Activated CD8-positive, alpha-beta T cell treated with anti-CD3 and anti-CD28 coated beads for 36 hours (primary cell): ENCODE measurements at places on chromosomes 16 and 17. TPM values are rescaled to one million over a fixed set of nuclear protein-coding genes. Genes with fewer than 3 reads are reported as not detected.

Gene INCA1
- total RNA-seq: 0.63 TPM

DNA sequence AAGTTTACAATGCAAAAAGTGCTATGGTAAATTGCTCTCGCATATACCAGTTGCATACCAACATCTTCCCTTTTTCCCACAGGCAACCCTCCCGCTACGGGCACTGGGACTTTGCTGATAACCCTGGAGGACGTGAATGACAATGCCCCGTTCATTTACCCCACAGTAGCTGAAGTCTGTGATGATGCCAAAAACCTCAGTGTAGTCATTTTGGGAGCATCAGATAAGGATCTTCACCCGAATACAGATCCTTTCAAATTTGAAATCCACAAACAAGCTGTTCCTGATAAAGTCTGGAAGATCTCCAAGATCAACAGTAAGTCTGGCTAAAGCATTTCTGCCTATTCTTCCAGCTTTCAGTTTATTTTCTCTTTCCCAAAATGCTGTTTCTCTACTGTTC, 27.9 kb upstream of the HSBP1 start:
- DNase-seq: no peak

GRCh38 chr17:67157732-67158639, 87.0 kb downstream of the HELZ start:
- DNase-seq: no peak

GRCh38 chr17:12519956-12520594, 145.6 kb upstream of the MYOCD start:
- no peak for DNase-seq

DNA sequence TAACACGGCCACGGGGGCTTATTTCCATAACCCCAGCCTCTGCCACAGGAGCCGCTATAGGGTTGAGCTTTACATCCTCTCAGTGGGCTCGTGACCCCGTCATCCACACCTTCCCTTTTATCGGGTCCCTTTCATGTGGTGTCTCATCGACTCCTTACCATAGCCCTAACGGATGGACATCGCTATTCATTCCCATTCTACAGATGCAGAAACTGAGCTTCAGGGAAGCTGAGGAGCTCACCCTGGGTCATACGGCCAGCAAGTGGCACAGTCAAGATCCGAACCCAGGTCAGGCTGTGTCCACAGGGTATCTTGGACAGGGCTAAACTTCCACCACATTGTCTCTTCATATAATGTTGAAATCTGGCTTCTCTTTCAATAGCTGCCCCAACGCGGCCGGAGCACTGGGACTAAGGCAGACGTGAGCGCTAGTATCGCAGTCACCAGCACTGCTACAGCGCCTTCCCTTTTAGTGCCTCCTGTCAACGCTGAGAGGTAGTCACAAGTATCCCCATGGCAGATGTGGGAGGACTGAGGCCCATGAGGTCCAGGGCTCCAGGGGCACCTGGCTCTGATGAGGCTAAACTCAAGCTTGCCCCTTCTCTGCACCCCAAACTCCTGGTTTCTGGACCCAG, 50.8 kb downstream of the SOCS1 start:
- no peak for DNase-seq

Gene MYO15A
- 1.1 TPM for total RNA-seq

GRCh38 chr16:22692916-22693637, 120.9 kb upstream of the HS3ST2 start:
- DNase-seq: no peak

Gene TBC1D3G
- not detected for total RNA-seq

DNA sequence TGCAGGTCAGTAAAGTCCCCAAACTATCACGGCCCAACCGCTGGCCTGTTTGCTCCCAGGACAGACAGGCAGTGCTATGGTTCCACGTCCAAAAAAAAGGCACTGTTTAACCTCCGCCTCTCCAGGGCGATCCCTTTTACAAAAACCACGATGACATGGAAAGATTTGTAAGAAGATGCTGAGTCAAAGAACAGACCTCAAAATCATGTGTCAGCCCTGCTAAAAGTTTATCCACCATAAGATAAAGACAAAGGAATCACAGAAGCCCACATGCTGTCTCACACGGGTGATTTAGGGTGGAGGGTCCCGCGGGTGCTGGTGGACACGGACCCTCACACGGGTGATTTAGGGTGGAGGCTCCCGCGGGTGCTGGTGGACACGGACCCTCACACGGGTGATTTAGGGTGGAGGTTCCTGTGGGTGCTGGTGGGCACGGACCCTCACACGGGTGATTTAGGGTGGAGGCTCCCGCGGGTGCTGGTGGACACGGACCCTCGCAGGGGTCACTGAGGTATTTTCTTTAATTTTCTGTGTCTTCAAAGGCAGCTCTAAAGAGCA, 117.2 kb upstream of the METRNL start:
- DNase-seq: no peak

- peak; percentile 42 for DNase-seq
Measured at GRCh38 chr17:7293816-7294613, 424 bp downstream of the YBX2 start.

DNA sequence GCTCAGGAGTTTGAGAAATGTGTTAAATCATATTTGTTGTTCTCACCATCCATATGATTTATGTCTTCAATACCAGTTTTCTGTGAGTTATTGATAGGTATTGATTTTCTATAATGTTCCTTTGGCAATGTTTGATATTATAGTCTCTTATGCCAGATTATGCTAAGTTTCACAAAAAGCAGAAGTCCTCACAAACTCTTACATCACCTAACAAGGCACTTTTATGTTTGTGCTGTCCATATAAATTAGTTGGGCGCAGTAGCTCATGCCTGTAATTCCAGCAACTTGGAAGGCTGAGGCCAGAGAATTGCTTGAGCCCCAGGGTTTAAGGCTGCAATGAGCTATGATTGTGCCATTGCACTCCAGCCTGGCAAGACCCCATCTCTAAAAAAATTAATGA, 12.6 kb upstream of the UQCRC2 start:
- DNase-seq: no peak

- peak; percentile 67 for DNase-seq
Measured at GRCh38 chr17:2055292-2056205, 646 bp downstream of the HIC1 start.

Gene RNU2-1
- 4,070 TPM for total RNA-seq

Gene SHISA9
- total RNA-seq: not detected

Gene EPX
- not detected for total RNA-seq

- DNase-seq: no peak
Measured at GRCh38 chr17:57879437-57880085, 29.7 kb upstream of the MRPS23 start.

Gene TBC1D3
- not detected for total RNA-seq

DNA sequence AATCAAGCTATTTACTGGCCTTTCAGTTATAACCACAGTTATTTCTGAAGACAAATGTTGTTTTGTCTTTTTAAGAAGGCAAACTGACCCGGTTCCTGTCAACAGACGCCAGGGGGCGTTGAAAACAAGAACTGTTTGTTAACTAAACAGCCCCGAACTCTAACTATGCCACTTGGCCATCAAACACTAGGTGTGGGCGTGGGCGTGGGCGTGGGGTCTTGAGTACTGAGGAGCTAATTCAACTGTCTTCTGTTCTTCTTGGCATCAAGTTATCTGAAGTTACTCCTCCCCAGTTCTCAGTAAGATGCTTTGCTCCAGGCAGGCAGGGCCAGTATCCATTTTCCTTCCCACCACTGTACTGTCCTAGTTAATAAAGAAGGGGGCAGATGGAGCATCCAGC, 63.3 kb upstream of the MTMR4 start:
- DNase-seq: peak; percentile 65

DNA sequence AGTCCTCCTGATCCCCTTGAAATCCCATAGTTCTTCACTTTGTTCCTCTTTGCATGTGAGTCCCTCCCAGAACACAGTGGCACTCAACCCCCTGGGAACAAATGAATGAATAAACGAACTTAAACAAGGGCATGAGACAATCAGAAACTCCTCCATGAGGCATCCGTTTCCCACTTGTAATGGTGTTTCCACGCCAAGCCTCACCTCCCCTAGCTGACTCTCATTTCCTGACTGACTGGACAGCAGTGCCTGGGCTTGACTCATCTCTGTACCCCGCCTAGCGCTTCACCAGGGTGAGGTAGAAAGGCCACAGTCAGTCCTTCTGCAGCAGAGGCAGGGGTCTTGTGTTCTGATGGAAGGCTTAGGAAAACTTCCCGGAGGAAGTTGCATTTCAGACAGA, 14.2 kb downstream of the KIF1C start:
- DNase-seq: peak; percentile 57

GRCh38 chr16:9114112-9114511, 22.7 kb downstream of the HAPSTR1 start:
- no peak for DNase-seq
